ENCODE measurements at places on chromosomes 1 and 21. TPM values are rescaled to one million over a fixed set of nuclear protein-coding genes. Genes with fewer than 3 reads are reported as not detected.

The NTRK1 gene
- total RNA-seq: not detected

The KRTAP27-1 gene
- not detected for total RNA-seq

The SYNC gene
- 0.65 TPM for total RNA-seq

The OR6K3 gene
- not detected for total RNA-seq

The ZNF695 gene
- 8.1 TPM for total RNA-seq

The TTC24 gene
- total RNA-seq: not detected

The C1QC gene
- not detected for total RNA-seq

The MSTO1 gene
- 31.3 TPM for total RNA-seq

GRCh38 chr1:12052008-12052573, 11.0 kb upstream of the TNFRSF8 start:
- peak; percentile 10 for DNase-seq

DNA sequence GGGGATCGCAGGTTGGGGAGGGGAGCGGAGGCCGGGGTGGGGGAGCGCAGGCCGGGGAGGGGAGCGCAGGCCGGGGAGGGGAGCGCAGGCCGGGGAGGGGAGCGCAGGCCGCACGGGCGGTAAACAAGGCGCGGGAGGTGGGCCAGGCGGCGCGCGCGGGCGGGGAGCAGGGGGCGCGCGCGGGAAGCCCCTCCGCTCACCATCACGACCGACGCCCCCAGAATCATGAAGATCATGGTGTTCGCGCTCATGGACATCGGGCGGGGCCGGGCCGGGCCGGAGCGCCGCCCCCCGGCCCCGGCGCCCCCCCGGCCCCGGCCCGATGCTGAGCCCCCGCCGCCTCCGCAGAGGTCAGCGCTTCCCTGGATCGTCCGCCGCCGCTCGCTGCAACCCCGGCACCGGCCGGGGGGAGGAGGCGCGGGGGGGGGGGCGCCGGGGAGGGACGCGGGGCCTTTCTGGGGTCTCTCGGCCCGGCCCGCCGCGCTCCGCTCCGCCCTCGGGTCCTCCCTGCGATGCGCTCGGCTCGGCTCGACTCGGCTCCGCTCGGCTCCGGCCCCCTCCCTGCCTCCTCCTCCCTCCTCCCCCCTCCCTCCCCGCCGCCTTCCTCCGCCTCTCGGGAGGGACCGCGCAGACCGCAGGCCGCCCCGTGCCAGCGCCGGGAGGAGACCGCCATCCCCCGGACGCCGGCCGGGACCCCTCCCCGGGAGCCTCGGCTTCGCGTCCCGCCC, at the start of gene TMEM240:
TMEM240 (minus strand) TSS at position 535 of the 728 bp plus-strand sequence; CDS start at position 257, 278 bp downstream.
- DNase-seq: no peak

- no peak for DNase-seq
Observed at GRCh38 chr21:31173881-31174555, 135.7 kb upstream of the KRTAP19-8 start.

GRCh38 chr1:195806060-195806459, 802.2 kb downstream of the KCNT2 start:
- no peak for DNase-seq

- DNase-seq: peak; percentile 12
Observed at GRCh38 chr1:27760426-27760825, 12.6 kb upstream of the STX12 start.

DNA sequence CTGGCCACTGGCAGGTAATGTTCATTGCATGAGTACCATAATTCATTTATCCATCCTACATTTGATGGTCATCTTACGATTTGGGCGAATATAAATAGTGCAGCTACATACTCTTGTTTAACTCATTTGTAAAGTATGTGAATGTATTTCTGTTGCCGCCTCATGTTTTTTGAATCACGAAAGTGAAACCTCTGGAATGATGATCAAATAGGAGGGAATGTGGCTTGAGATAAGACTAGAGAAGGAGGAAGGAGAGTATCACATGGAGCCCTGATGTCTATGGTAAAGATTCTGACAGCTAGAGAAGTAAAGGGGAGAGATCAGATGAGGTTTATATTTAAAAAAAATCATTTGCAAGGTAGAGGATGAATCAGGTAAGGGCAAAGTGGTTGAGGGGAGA, 8.0 kb downstream of the MRPS14 start:
- DNase-seq: no peak

DNA sequence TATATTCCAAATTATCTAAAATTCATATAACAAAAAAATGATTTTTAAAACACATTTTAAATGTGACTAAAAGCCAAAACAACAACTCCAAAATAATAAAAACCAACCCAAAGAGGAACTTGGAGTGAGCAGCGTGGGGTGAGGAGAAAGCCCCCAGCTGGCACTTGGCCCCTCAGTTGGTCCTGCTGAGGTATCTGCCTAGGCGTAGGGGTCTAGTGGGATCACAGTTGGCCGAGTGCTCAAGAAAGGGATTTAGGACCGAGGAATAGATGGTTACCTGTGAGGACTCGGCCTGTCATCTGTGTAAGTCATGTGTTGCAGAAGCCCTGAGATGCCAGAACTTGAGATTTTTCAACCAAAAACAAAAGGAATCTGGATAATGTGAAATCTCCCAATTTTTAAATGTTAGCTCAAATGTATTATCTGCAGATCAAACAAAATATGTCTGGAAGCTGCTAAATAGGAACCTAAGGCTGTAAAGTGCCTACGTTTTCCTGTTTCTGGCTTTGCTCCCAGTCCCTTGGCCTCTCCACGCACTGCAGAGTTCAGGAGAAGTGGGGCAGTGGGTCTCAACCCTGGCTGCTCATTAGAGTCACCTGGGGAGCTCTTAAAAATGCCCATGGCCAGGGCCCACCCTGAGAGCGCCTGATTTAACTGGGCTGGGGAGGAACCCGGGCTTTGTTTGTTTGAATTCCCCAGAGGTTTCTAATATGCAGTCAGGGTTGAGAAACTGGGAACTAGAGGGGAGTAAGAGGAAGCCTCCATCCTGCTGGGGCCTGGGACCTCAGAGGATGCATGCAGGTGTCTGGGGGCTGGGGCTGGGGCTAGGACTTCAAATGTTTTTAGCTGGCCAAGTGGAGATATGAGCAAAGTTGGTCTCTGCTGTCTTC, 38.5 kb upstream of the LDLRAP1 start:
- no peak for DNase-seq

GRCh38 chr1:178510155-178510554, 2.8 kb upstream of the TEX35 start:
- DNase-seq: no peak

DNA sequence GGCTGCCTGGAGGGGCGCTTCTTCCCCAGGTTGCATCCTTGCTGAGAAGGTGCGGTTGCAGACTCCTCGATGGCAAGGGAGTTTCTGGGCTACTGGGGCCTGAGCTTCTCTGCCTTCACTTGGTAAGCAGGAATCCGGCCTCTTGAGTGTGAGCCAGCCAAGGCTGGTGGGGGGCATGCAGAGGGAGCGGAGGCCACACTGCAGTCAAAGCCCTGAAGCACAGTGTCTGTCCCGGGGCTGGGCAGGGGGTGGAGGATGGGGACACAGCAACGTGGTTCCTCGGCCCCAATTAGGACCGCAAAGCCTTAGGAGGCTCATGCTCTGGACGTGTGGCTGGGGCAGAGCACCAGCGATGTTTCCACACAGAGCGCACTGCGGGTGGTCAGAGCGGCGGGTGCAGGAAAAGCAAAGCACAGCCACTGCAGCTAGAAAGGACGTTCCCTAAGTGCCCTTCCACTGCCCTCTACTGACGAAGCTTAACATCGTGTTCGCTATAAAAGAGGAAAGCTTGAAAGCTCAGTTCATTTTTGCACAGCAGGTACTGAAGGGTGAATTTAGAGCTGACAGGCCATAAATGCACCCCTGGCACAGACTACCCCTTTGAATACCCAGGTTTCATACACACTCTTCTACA, 60.7 kb upstream of the COG2 start:
- DNase-seq: peak; percentile 16

DNA sequence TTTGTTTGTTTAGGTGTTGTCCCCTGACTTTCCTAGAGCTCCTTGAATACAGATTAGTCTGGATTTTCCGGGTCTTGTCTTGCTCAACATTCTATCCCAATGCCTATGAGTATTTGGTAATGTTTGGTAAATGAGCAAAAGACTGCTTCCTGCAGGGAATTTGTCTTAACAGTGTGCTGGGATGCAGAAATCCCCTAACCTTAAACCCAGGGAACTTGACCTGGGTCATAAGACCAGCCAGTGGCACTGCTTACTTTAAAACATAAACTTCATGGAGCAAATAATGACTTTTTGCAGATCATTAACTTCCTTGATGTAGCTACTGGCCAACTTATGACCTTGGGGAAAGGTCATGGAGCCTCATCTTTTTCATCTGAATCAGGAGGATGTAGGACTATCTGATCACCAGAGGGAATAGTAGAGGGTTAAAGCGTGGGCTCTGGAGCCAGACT, 27.2 kb downstream of the TCEANC2 start:
- no peak for DNase-seq

All from HT-29 (cell line).